Activated T-helper 1 cell treated with anti-CD3 and anti-CD28 coated beads, Interleukin-12 subunit alpha, Interleukin-12 subunit beta, Interleukin-2, Interleukin-4 antibody, amounts not matched to agents 30 ng/mL and 10 ng/mL and 1 ng/mL, durations not matched to agents 14 hours and 24 hours and 36 hours (primary cell): ENCODE measurements at places on chromosomes 7 and 10. TPM values are rescaled to one million over a fixed set of nuclear protein-coding genes. Genes with fewer than 3 reads are reported as not detected.

DUSP5 gene
- 140 and 141 TPM in 2 replicates for total RNA-seq

GBX1 gene
- not detected in 2 replicates for total RNA-seq

GRCh38 chr7:134660961-134661376 lies 14.3 kb downstream of the BPGM start:
- no peak for DNase-seq

DNA sequence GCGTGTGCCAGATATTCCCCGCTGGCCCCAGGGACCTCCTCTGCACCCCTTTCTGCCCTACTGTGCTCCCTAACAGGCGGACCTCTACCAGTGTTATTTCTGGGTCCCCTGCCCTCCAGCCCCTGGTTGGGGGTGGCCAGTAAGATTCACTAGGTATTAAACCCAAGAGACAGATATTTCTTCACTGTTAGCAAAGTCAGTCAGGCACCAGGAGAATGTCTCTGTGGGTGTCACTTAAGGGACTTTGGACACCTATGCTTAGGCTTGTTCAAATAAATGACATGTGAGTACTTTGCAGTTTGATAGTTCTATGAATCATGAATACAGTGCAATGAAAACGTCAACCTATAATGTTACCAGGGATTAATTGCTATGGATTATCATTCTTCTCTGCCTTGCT lies 234.3 kb upstream of the IGFBP3 start:
- DNase-seq = no peak

- DNase-seq = no peak
These were observed 361.8 kb upstream of the MGMT start for GRCh38 chr10:129105266-129105665.

- DNase-seq = no peak
These were observed 173.9 kb upstream of the ZMIZ1 start for GRCh38 chr10:78894841-78895195.

- DNase-seq = no peak
These were observed 596.4 kb upstream of the GHITM start for GRCh38 chr10:83542774-83543411.

GRCh38 chr10:43728425-43728824 lies 79.7 kb upstream of the ZNF32 start:
- DNase-seq = no peak

DNA sequence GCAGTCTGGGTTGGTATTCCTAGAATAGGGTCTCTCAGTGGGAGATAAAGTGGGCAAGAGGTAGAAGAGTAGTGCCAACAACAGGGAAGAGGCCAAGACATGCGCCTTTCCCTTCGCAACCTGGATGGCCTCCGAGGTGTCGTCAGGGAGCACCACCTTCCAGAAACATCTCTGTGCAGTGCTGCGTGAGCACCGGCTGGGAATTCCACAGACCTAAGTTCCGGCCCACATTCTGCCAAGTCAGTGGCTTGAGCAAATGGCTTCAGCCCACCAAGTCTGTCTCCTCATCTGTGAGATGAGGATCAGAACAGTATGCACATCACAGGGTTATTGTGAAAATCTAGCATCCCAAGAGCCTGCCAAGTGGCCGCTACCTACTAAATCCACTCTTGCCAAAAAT lies 40.6 kb downstream of the CCDC3 start:
- no peak for DNase-seq
